LoVo (cell line): ENCODE measurements at places on chromosomes 2 and 18.

DNA sequence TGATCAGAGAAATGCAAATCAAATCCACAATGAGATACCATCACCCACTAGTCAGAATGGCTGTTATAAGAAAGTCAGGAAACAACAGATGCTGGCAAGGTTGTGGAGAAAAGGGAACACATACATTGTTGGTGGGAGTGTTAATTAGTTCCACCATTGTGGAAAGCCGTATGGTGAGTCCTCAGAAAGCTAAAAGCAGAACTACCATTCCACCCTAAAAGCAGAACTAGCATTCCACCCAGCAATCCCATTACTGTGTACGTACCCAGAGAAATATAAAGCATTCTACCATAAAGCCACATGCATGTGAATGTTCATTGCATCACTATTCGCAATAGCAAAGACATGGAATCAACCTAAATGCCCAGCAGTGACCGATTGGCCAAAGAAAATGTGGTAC is 60.7 kb downstream of the ANKRD62 start:
- DNase-seq: no peak

DNA sequence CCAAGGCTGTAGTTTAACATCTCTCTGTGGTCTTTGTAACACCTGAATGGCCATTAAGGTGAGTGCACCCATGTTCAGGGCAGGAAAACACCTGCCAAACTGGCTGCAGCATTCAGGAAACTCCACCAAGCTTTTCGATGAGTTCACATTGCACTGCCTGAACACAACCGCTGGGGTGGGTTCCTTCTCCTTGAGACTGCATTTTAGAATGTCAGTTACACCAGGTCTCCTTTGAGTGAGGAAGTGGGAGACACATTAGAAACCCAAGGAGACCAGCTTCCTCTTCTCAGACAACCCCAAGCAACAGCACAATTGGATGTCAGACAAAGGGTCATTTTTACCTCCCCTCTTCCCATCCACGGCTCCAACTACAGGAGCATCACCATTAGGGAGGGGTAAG is 35.2 kb downstream of the CYRIA start:
- DNase-seq: no peak

DNA sequence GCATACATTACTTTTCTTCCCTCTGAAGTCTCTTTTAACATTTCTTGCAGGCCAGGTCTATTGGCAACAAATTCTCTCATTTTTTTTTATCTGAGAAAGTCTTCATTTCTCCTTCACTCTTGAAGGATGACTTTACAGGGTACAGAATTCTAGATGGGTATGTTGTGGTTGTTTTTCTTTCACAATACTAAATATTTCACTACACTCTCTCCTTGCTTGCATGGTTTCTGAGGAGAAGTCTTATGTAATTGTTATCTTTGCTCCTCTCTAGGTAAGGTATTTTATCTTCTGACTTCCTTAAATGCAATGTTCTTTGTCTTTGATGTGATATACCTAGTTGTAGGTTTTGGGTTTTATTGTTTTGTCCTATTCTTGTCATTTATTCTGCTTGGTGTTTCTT is 371.1 kb downstream of the FIGN start:
- DNase-seq: no peak

DNA sequence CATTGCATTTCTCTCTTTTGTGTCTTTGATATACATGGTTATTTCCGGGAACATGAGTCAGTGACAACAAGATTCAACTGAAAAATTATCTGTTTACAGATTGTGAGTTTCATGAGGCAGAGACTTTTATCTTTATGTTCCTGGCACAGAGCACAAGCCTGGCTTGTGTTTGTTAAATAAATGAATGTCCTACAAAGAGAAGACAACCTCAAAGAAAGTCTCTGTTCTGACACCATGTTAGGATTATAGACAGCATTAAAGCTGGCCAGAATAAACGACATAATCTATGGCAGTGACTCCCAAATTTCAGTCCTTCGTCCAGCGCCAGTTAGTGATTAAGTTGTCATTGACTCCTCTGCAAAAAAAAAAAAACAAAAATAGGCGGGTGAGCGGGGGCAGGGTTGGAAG is 97.4 kb upstream of the DNAJC10 start:
- DNase-seq: no peak

DNA sequence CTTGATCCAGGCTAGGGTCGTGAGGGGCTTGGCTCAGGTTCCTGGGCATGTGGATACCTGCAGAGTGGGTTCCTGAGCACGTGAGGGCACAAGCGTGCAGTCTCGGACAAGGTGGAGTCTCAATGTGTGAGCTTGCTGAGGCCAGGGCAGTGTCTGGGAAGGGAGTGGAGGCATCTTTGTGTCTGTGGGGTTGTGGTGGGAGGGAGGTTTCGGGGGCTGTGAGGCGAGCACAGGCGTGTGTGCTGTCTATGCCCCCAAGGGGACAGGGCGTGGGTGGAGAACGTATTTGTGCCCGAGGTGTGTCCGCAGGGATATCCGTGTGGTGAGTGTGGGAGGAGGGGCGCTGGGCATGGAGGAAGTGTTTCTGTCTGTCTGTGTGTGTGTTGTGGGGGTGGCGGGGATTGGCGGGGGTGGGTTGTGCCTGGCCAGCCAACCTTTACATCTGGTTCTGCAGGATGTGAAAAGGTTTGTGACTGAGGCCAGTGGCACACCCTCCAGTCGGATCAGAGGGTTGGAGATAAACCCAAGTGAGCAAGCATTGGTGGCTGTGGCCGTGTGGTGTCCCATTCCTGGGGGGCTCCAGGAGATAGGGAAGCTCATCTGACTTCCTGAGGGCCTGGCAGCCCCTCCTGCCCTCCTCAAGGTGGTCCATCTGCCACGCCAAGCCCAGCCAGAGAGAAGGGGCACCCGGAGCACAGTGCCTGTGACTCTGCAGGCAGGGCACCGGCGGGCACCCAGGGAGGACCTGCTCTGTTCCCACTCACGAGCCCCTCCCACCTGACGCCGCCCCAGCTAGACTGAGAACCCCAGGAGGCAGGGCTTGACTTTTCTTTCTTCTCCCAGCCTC is 57.1 kb downstream of the ZFP36L2 start:
- peak; percentile 54 for DNase-seq

DNA sequence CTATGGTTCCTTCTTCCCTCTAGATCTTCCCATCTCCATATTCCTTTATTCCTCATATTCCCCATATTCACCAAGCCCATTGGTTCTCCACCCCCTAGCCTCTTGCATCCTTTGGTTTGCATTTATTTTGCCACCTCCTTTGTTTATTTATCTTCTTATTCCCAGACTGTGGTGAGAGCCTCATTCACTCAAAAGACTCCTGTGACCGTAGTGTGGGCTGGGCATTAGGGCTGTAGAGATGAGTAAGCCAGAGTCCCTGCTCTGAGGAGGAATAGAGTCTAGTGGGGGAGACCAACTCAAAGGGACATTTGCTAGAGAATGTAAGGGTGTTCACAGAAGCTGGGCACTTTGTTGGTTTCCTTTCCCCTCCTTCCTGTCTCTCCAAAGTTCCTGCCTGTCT is 8.3 kb downstream of the ATG16L1 start:
- DNase-seq: no peak

DNA sequence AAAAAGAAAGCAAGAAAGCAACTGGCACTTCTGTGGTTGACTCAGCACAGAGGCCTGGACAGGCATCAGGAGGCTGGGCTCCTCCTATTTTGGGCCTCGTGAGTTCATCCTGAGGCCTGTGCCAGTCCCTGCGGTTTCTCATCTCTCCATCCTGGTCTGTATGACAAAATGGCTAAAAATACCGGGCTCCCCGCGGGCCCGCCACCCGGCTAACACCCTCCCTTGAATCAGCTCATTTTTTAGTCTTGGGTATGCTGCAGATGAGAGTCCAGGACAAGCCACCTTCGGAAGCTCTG is 62.3 kb upstream of the YWHAQ start:
- no peak for DNase-seq
